AG04450 (cell line): ENCODE measurements at places on chromosomes 4 and X.

DNA sequence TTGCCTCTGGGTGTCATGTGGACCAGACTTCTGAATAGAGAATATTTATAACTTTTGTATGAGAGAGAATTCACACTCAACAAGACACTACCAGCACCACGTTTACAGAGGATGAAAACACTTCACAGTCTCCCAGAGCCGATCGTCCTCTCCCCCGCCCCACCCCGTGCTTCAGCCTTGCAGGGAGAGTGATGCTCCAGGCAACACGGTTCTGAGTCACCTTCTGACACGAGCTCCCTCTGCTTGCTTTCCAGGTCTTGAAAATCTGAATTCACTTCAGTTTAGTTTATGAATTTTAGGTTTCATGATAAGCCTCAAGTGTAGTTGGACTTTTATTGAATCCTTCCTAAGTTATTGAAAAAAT, 59.8 kb downstream of the CPLX1 start:
- DNase-seq: no peak

- DNase-seq: no peak
These were observed 25.1 kb upstream of the FAM156A start for GRCh38 chrX:52983321-52984000.

DNA sequence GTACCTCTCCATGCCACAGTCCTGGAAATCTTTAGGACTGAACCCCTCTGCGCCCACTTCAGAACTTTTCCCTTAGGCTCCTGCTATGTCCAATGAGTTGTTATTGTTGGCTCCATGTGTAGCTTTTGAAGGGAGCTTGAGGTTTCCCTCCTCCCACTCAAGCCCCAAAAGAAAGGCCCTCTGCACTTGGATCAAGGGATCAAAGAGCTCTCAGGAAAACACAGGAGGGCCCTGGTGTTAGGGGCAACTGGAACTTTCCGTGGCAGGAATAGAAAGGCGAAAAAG, 135.0 kb downstream of the RASL11B start:
- DNase-seq: no peak

GRCh38 chrX:49273181-49273727, 3.7 kb downstream of the PPP1R3F start:
- DNase-seq: no peak

DNA sequence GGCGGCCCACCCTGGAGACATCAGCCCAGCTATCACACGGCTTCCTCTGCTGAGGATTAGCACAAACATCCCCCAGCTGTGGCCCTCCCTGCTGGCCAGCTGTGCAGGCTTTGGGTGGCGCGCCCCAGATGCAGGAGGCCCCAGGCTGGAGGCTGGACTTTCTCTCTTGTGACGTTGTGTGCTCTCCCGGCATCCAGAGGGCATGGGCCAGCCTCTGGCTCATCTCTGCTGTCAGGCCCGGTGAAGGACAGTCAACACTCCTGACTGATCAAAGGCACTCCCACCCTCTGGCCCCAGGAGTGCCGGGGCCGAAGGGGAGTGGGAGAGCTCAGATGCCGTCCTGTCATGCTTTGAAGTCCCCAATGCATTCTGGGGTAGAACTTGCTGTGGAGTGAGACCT, 29.9 kb upstream of the PJA1 start:
- no peak for DNase-seq

- DNase-seq: no peak
These were observed 190.0 kb upstream of the AR start for GRCh38 chrX:67353651-67354370.

- DNase-seq: no peak
These were observed 20.8 kb downstream of the LIN54 start for GRCh38 chr4:82989575-82990429.

DNA sequence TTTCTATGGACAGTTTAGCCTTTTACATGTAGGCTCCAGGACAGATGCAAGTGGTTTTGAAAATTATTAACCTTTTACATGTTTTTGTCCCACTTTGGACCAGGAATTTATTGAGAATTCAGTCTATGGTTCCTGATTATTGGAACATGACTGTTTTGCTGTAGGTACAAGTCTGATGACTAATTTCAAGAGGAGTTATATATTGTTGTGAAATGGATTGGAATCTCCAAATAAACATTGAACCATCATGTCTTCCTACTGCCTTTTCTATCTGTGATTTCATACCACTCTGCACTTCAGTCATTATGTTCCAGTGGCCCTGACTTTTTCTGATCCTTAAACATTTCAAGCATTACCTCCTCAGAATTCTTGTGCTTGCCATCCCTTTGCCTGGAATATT, 35.9 kb downstream of the TBC1D19 start:
- DNase-seq: peak; percentile 16

GRCh38 chr4:184548316-184548647, 73.9 kb upstream of the IRF2 start:
- no peak for DNase-seq

GRCh38 chr4:88696630-88697029, 999 bp downstream of the NAP1L5 start:
- no peak for DNase-seq

- DNase-seq: no peak
These were observed 430.6 kb downstream of the DTHD1 start for GRCh38 chr4:36712013-36712412.

GRCh38 chr4:182238355-182238931, 4.8 kb upstream of the TENM3 start:
- DNase-seq: no peak

- no peak for DNase-seq
These were observed 8.0 kb upstream of the CCDC110 start for GRCh38 chr4:185479507-185479971.

DNA sequence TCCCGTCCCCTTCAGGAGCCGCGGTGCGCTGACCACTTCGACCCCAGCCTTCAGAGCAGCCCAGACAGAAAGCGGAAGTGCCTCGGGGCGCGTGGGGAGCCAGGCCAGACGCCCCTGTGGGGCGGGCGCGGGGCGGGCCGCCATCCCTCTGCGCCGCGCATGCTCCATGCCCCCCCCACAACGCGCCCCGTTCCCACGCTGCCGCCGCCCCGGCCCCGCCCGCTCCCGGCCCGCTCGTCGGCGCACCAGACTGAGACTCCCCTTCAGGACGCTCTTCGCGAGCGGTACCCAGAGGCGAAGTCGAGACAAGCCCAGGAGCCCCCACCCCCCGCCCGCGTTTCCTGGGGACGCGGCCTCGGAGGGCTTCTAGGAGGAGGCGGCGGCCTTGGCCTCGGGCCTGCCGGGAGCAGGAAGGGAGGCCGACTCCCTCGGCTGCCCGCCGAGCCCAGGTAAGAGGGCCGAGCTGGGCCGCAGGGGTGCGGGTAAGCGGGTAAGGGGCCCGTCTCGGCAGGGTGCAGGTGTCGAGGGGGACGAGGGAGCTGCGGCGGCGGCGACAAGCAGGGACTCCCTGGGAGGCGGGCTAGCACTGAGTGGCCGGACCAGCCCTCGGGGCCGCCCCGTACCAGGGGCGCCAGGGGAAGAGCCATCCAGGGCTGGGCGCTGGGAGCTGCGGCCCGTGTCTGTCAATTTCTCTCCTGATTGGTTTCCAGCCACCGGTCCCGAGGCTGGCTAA, at the start of gene ZFP92:
ZFP92 (plus strand) TSS at position 218 of the 733 bp plus-strand sequence. CDS start 6,851 bp downstream, outside the sequence.
- no peak for DNase-seq

DNA sequence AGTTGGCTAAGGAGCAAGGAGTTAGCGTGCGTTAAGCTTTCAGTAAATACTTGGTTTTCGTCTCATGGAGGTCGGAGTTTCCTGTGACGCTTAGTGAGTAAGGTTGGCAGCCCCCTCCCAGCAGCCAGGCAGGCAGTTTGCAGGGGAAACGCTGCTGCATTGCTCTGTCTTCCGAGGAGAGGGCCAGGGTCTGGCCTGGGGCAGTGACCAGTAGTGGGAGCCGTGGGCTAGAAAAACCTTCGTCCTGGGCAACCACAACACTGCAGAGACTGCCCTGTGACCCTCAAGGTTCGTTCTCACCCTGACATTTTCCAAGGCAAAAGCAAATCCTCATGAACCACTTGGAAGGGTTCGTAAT, 432 bp downstream of the TMEM175 start:
- no peak for DNase-seq

- DNase-seq: no peak
These were observed 411 bp upstream of the GPRASP1 start for GRCh38 chrX:102650903-102651241.

GRCh38 chr4:41660352-41660751, 88.2 kb downstream of the PHOX2B start:
- no peak for DNase-seq

DNA sequence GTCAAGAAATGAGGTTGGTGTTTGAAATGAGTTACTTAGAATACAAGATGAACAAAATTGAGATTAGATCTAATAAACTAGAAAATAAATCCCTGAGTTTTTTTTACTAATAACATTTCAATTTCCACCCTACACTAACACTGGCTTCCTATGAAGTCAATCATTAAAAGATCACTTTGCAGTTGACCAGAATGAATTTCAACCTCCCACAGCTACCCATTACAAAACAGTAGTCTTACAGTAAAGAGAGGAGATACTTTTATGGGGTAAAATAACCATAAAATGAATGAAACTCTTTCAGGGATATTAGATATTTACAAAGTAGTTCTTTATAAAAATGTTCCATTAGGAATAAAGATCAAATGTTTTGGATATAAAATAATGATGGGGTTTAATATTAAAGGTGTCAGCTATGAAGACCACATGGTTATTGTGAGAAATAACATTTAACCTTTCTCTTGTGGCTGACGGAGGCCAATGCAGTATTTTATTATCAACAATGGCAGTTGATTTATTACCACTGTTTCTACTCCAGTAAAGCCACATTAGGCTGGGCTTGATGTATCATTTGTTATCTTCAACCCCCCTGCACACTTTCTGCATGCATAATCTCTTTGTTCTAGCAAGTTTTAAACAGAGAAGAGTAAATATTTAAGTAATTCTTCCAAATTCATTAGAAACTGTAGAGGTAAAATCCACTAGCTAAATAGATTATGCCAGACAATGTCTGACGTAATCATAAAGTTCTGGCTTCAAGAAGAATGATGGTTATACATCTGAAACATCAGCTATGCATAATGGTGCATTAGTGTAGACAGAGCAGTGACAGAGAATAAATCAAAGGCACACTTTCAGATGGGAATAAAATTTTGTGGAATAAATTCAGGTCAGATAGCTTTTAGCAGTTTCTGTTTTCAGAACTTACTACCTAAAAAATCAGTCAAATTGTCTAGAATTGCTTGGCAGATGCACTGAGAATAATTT, 516.6 kb downstream of the PCDH18 start:
- no peak for DNase-seq

GRCh38 chr4:109864134-109864533, 16.2 kb downstream of the LRIT3 start:
- no peak for DNase-seq

- no peak for DNase-seq
These were observed 200.3 kb downstream of the FAT4 start for GRCh38 chr4:125515016-125515415.

GRCh38 chr4:92333016-92333415, 29.2 kb downstream of the GRID2 start:
- no peak for DNase-seq

GRCh38 chr4:42995343-42995944, 102.9 kb downstream of the GRXCR1 start:
- DNase-seq: peak; percentile 1

GRCh38 chr4:174564529-174564928, 42.2 kb upstream of the HPGD start:
- DNase-seq: no peak
